ENCODE measurements at places on chromosomes 4 and X.

GRCh38 chrX:121307449-121307848 is 260.0 kb downstream of the GLUD2 start:
- no peak for DNase-seq

DNA sequence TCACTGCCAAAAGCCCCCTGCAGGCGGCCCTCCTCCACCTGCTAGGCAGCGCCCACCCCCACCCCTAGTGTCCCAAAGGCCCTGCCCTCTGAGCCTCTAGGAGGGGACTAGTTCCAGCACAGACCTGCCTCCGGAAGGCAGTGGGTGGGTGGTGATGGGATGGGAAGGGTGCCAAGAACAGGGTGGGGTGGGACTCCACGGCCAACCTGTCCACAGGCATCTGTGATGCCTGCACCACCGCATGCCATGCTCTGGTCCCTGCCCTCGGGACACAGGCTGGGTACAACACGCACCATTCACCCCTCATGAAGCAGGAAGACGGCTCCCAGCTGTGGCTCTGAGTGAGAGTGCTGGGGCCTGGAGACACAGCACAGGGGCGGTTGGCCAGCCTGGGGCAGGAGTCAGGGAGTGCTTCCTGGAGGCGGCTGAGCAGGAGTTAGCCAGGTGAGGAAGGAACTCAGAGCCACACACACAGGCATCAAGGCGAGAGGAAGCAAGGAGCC is 243.1 kb upstream of the PSAPL1 start:
- DNase-seq, result no peak

GRCh38 chr4:2057382-2058065 is 1.6 kb upstream of the NAT8L start:
- no peak for DNase-seq

DNA sequence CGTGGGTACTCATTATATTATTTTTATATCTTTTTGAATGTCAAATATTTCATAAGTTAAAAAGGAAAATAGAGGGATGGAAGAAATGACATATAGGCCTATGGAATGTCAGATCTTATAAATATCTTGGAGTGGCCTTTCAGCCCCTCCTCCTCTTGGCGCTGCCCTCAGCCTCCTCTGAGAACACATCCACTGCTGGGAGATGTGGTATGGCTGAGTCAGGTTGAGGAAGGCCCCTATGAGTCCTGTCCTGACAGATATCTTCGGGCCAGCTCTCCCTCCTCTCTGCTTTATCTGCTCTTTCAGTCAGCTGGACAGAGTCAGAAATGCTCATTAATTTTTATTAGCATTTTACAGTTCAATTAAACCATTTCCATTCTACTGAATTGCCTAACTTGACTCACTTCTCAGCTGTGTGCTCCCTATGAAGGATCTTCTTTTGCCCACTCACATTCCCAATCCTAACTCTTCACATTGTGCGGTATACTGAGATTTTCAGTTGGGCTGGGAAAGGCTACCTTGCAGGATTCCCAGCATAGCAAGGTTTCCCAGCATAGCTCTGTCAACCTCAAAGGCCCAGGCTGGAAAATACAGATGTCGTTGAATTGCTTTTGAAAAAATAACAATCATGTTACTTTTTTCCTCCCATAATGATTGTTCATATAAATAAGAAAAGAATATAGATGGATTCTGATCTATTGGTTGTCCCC is 128.0 kb downstream of the ARHGEF9 start:
- DNase-seq, result no peak

- no peak for DNase-seq
Measured at GRCh38 chr4:22850630-22851029, 157.9 kb downstream of the GBA3 start.

DNA sequence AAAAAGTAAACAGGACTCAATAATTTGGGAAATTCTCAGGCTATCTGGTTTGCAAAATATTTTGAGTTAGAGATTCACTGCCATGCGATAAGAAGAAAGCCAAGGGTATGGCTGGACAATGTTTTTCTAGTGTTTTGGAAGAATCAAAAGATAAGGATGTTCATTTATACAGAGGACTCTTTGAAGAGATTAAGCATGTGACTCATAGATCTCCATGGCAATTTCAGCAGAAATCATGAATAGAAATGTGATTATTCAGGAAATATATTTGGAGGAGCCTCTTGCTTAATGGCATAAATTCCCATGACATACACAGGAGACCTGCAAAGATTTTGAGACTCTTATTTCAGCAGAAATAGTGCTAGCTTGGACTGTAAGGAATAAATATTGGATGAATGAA is 16.7 kb upstream of the FRAS1 start:
- DNase-seq, result no peak

- DNase-seq, result no peak
Measured at GRCh38 chrX:66035667-66036066, 4.2 kb downstream of the VSIG4 start.

Measured in hematopoietic multipotent progenitor cell (in vitro differentiated cells).